NCI-H446 (cell line): ENCODE measurements at places on chromosomes 5 and 9.
A peak's percentile ranks its signal among the peaks of the same experiment; 100 is the strongest.

GRCh38 chr5:62305358-62305714, 670 bp upstream of the KIF2A start:
- no peak for DNase-seq

DNA sequence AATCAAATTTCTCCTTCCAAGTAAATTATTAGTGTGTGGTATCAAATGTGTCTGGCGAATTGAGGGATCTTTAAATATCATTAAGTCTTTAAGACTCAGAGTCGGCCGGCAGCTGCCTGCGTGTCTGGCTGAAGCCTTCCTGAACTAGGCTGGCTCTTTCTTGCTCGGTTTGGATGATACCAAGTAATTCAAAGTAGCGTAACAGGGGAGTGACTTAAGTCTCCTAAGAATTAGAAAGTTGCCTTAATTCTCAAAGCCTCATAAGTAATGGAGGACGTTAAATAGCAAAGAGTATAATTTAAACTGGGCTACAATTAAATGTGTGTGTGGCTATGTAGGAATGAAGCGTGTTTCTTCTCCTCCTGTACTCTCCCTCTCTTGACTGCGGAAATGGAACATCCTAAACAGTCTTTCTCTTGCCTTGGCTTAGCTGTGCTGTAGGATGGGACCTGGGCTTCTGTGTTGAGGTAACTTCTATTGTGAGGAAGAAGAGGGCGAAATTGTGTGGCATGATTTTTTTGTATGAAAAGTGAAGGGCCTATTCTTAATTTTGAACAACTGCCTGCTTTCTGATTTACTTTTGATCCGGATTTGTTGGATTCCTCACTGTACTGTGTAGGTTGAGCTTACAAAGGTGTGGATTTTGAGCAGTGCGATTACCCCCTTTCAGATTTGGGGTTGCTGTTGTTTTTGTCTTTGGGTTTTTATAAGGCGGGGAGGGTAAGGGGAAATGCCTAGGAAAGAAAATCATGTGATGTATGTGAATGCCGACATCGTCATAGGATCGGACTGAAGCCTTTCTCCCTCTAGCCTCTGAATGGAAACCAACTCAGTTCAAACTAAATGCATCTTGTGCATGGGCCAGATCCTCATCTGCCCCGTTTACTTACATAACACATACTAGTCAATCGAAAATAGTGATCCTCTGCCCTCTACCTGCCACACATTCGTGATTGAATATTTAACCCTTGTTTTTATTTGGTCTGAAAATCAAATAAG, 29.9 kb downstream of the CPEB4 start:
- peak; percentile 87 for DNase-seq

DNA sequence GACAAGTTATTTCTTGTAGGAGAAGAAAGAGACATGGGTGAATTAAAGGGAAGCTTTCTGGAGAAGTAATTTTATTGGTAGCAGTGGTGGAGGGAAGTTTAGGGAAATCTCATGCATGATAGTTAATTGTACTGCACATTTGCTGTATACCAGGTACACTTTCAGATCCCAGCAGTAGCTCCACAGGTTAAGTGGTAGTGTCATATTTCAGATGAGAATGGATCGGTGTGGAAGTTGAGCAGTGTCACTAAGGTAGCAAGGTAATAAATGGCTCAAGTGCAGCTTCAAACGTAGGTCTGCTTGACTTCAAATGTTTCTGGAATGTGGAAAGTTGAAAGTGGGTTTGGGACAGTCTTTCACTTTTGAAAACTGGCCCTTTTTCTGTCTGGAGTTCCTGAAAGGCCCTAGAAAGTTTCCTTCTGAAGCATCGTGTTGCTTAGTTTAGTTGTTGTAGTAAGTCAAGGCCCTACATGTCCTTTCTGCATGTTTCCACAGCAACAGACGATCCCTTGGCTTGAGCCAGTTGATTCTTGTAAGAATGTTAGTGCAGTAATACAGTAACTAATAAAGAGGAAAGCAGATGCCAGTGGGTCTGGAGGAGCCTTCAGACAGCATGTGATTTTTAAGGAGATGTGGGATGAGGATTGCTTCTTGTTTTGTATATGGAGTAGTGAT, 3.7 kb downstream of the CLTA start:
- DNase-seq: no peak

GRCh38 chr5:77995793-77996409, 219.8 kb upstream of the TBCA start:
- DNase-seq: no peak

- DNase-seq: no peak
Measured at GRCh38 chr9:20290257-20290656, 332.0 kb downstream of the MLLT3 start.

DNA sequence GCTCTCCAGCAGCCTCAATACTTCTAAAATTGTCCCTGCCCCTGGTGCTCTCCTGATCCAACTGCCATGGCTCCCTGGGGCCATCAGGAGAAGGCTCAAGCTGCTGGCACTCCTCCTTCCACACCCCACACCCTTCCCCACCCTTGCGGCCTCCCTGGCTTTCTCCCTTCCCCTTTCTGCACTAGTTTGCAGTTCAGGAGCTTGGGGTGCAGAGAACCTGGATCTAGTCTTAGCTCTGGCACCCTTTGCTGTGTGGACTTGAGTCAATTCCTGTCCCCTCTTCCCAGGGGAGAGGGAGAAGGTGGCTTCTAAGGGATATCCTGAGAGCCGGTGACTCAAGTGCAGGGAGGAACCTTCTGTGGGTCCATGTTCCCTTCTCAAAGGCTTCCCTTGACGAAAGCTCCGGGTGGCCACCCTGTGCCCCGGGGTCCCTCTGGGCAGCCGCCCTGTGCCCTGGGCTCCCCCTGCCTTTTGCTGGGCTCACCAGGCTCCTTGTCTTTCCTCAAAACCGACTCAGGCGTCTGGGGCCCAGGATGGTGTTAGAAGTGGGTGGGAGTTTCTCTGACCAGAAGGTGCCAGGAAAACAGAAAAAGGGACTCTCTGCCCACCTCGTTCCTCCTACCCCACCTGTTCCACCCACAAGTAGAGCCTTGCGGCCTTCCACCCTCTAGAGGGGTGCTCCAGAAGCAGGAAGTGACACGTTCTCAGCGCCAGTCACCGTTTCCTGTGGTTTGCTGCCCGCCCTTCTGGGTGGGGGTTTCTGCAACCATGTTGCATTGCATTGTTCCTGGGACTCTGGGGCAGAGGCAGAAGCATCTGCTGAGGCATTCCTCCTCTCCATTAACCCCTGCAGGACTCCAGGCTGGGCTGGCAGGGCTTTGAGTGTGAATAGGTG, 15.0 kb downstream of the GLIPR2 start:
- DNase-seq: no peak

- DNase-seq: peak; percentile 78
Measured at GRCh38 chr5:151770383-151771258, 1.1 kb upstream of the G3BP1 start.

GRCh38 chr9:94553029-94553938, 1.6 kb upstream of the PCAT7 start:
- no peak for DNase-seq
